Right atrium auricular region (tissue), 2 donors: ENCODE measurements at places on chromosomes 13 and 19. TPM values are rescaled to one million over a fixed set of nuclear protein-coding genes. Genes with fewer than 3 reads are reported as not detected.
A peak's percentile ranks its signal among the peaks of the same experiment; 100 is the strongest.

Gene CFD
- 133 TPM for total RNA-seq

Gene ZNF443
- 1.7 TPM for total RNA-seq

Gene PDX1
- not detected for total RNA-seq

Gene PEAK3
- 1.5 TPM for total RNA-seq

DNA sequence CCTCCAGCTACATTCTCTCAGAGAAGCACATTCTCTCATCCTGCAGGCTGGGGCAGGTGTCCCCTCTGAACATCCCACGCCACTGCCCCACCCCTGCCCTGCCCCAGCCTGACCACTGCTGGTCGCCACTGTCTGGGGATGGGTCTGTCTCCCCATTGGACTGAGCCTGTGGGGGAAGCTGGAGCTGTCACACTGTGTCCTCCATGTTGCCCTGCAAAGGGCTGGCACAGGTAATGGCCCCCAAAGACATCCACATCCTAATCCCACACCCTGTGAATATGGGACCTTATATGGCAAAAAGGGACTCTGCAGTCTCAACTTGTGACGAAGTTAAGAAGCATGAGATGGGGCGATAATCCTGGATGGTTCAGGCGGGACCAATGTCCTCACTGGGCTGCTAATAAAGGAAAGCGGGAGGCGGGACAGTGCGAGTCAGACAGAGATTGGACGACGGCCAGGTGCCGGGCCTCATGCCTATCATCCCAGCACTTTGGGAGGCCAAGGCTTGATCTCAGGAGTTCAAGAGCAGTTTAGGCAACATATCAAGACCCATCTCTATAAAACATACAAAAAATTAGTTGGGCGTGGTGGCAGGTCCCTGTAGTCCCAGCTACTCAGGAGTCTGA, 9.1 kb downstream of the AP2S1 start:
- DNase-seq, result peak; percentile 83

- peak; percentile 21 for DNase-seq
Observed at GRCh38 chr19:33953023-33953422, 156.4 kb downstream of the KCTD15 start.

DNA sequence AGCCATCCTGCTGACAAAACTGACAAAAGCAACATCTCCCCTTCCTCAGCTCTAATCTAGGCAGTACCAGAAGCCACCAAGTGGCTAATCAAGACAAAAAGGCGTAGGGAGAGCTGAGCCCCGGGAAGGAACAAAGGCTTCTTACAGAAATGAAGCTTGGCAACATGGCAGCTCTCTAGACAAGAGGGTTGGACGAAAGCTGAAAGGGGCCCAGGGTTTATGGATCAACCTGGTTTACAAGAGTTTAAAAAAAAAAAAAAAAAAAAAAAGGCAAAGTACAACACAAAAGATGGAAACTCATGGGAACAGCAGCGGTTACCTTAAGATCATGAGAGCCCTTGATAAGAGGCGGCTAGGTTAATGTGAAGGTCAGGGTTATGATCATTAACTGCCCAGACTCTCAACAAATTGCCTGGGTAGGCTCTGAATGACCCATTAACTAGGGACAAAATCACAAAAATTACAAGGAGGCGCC, 14.0 kb downstream of the ZC3H4 start:
- no peak for DNase-seq

- no peak for DNase-seq
Observed at GRCh38 chr19:51125421-51126075, 842 bp downstream of the SIGLEC9 start.

DNA sequence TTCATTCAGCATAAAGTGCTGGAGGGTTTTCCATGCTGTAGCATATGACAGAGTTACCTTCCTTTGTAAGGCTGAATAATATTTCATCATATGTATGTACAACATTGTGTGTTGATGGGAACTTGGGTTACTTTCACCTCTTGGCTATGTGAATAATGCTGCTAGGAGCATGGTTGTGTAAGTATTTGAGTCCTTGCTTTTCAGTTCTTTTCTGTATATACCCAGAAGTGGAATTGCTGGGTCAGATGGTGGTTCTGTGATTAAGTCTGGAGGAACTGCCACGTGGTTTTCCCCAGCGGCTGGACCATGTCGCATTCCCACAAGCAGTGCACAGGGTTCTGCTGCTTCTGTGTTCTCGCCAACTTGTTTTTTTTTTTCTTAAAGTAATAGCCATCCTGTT, 101.2 kb upstream of the TEX29 start:
- DNase-seq, result peak; percentile 58

DNA sequence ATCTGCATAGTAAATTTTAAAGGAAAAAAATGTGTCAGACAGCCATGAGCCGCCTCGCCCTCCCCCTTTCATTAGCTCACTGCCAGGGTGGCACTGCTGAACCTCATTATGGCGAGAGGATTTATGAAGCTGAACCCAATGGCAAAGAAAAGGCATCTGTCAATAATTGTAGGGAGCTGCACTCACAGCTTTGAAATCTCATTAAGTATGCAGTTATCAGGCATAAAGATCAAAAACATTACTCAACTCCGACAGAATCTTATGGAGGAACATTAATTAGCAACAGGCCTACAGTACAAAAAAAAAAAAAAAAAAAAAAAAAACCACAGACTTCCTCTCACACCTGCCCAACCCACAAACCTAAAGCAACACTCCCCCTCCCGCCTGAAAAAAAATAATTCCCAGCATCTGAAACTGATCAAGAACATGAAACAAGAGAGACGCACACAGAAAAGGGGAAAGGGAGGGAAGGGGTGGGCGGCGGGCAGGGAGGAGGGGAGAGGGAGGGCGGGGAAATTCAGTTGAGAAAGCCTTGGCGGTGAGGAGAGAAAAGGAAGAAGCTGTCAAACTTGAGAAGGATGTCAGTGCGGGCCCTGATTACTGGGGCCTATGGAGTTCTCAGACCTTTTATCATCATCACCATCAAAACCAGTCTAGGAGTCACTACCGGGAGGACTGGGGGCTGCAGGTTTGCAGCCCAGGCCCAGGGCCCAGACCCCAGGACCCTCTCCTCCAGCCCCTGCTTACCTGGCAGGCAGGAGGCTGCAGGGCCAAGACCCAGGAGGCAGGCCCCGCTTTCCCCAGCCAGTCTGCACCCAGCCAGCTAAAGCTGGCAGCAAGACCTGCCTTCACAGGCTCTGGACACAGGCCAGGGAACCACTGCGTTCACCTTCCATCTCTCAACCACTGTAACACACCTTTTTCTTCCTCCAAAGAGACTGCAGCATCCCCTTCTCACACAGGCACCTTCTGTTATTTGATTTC, 8.9 kb downstream of the TSHZ3 start:
- DNase-seq, result no peak

DNA sequence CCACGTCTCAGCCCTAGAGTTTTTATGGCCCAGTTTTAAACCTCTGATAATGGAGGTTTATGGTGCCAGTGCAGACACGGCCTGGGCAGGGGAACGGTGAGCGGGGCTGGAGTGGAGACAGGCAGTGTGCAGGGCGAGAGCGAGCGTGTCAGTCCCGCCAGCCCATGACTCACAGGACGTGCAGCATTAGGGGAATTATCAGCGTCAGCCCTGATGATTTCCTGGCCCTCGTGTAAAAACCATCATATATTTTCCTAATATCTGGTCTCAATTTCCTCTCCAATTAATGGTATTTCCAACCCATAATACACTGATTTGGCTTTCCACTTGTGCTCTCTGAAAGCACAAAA, 104.6 kb upstream of the VSTM2B start:
- no peak for DNase-seq

DNA sequence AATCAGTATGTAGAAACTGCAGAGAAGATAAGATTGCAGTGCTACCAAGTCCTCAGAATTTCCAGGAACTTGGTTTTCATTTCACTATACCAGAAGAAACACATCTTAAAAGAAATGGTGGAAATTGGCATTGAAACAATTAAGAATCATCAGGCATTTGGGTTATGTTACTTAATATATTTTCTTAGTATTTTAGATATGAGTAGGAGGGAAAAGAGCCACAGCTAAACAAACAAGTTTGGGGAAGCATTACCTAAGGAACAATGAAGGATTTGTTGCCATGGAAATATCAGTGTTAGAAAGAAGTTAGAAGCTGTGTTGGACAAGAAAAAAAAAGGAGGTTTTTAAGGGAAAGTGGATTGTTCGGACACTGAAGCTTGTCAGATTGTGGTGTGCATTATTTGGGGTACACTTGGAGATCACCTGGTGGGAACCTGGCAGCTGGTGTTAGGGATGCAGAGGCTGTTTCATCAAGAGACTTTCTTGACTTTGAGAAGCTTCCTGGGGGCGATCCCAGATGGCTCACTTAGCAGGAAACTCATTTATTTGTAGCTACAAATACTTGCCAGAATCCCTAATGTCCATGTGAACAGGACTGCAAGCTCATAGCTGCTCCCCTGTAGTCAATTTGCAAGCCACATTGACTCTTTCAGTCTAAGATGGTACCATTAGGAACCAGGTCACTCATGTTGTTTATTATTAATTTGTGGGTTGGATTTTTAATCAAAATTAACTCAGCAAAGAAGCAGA, 246.7 kb downstream of the RFC3 start:
- no peak for DNase-seq

GRCh38 chr13:113495494-113496210, 5.1 kb upstream of the DCUN1D2 start:
- no peak for DNase-seq

DNA sequence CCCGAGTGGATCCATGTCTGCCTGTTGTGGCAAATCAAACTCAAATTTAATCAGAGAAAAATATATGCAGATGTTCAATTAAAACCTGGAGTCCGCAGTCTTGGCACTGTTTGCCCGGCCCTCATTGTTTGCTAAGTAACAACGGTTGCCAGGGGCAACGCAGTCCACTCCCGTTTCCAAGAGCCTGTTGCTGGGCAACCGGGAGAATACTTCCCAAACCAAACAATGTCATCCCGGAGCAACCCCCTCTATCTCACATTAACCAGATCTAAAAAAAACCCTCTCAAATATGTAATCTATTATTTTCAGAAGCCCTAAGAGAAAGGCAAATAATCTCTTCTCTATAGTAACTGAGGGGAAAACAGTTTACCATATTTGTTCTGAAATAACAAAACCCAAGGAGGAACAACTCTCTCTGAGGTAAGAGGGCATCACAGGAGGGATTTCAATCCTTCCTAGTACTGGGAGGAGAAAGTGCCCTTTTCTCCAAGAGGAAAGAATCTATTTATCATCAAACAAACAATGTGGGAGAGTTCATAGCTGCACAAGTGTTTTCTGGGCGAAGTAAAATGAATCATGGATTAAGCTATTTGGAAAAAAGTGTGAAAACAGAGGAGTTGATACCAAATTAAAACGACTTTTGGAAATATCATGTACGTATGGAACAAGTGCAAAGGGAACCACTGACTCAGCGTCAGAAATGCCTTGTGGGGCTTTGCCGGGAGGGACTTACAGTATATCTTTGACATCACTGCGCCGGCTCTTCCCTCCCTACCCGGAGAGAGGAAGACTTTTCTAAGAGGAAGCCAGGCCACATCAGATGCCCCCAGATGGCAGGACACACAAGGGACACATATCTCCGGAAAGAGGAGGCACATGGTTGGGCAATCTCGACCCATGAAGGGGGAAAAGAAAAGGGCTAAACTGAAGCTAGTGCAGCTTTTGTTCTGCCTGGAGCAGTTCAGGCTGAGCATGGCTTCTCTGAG, 43.3 kb downstream of the RFX2 start:
- DNase-seq, result peak; percentile 99

- no peak for DNase-seq
Observed at GRCh38 chr19:48350856-48351255, 12.9 kb downstream of the TMEM143 start.

GRCh38 chr13:40667622-40667978, 1.2 kb upstream of the FOXO1 start:
- DNase-seq, result no peak

DNA sequence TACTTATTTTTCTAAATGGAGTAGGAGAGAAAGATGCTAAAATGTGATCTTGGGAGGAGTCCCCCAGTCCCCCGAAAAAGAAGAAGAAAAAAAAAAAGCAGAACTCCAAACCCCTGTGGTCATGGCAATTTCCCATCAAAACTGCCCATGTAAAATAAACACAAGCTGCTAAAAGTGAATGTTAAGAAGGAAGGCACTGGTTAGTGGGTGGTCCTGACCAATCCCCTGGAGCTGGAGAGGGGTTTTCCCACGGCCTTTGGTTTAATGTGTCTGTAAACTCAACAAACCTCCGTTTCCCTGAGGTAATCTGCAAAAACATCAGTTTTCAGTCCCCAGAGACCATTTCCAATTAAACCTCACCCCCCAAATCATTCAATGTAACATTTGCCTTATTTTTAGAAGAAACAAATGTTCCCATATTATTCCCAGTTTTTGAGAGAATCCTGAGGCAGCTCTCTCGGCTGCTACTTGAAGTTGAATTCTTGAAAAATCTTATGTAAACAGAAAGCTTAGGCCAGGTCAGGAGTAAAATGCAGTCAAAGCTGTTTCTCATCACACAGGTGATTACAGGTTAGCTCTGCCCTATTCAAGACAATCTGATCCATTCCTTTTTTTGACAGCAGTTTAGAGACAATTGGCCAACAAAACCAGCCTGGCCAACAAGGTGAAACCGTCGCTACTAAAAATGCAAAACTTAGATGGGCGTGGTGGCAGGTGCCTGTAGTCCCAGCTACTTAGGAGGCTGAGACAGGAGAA, 17.0 kb downstream of the RAB3D start:
- DNase-seq, result no peak

DNA sequence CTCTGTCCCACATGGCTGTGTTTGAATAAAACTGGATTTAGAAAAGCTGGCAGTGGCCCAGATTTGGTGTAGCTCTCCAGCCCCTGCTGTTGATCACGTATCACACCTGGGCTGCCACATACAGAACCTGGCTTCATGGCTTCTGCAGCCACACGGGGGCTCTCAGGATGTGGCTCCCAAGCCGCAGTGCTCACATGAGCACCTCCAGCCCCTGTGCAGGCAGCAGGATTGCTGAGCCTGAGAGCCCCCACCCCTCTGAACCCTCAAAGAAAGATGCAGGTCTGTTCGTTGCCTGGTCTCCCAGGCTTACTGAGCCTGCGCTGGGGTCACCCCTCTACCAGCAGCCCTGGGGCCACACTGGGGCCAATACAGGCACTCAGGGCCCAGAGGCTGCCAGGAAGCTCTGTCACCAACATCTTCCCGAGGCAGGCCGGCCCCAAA, 2.7 kb downstream of the PLEKHF1 start:
- no peak for DNase-seq

DNA sequence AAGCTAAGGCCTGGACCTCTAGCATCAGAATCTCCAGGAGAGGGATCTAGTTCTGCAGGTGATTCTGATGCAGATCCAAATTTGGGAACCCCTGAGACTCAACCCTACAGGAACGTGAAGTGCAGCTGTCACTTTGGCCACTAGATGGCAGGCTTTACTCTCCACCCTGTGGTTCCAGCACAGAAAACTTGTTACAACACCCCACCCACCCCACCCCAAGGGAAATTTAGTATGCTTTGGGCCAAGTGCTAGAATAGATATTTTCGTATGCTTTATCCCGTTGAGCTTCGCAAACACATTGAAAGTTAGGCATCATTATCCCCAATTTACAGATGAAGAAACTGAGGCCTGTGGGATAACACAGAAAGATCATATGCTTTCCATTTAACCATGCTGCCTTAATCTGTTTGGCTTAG, 232.0 kb downstream of the B3GLCT start:
- peak; percentile 78 for DNase-seq

DNA sequence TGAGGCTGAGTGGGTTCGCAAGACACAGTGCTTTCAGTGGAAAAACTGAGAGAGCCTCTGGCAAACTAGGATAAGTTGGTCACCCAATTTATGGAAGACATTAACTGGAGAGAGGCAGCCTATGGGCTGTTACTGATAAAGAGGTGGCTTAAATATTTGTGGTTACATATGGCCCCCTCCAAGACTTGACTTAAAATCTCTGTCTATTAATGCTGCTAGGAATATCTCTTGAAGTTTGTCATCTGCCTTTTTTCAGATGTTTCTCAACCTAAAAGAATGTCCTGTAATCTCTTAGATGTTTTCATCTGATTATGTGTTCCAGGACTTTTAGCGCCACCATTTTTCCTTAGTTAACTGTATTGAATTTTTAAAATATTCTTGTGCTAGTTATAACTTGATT, 54.6 kb downstream of the NAA16 start:
- no peak for DNase-seq
